ENCODE measurements at places on chromosomes 6 and 20.
A peak's percentile ranks its signal among the peaks of the same experiment; 100 is the strongest.

- no peak for DNase-seq
These were observed 2.5 kb downstream of the ZDHHC14 start for GRCh38 chr6:157383471-157383870.

GRCh38 chr6:33297406-33297955, 1.3 kb downstream of the RGL2 start:
- peak; percentile 91 for DNase-seq

GRCh38 chr6:7805850-7806214, 79.9 kb downstream of the BMP6 start:
- no peak for DNase-seq

DNA sequence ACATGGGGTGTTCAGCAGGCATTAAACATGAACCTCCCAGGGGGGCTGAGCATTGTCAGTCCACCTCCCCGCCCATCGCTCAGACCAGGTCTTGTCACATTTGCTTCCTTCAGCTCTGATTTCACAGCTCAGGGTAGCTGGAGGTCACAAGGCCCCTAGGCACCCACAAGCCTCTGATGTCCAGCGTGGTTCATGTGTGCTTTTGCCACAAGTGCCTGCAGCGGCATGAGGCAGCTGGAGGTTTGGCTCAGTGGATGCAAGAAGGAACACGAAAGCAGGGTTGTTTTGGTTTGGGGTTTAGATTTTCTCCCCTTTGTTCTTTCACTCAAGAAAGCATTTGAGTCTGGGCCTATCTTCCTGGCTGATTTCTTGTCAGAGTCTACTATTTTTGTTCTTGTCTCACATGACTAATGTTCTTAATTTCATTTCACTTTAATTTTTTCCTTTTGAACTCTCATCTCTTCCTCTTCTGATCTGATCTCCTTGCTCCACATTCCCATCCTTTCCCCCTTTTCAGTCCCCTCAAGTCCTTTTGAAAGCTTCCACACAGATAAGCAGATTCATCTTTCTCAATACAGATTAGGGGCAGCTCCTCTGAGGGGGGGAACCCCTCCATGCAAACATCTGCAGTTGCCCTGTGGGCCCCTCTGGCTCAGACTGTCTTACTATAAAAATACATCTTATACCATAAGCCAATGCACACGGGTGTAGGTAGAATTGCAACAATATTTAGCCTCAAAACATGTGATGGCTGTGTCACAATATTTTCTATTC, 68.1 kb upstream of the CEP85L start:
- DNase-seq, result no peak

DNA sequence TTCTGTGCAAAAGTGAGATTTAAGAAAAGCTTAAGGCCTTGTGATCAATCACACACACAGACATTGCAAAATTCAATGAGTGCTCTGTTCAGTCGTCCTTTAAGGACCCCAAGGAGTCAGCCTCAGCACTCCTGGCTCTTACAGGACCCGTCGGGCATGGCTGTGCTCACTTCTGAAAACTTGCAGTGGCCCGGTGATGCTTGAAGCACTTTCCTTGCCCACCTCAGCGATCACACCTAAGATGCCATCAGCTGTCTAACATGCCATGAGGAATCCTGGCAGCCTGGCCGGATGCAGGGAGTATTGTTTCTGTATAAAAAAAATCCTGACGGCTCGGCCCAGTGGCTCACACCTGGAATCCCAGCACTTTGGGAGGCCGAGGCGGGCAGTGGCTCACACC, 101.4 kb upstream of the LAMP5 start:
- DNase-seq, result no peak

GRCh38 chr6:166724576-166724975, 97.5 kb upstream of the RPS6KA2 start:
- no peak for DNase-seq

GRCh38 chr20:33162313-33162712, 5.6 kb upstream of the BPIFA2 start:
- no peak for DNase-seq

DNA sequence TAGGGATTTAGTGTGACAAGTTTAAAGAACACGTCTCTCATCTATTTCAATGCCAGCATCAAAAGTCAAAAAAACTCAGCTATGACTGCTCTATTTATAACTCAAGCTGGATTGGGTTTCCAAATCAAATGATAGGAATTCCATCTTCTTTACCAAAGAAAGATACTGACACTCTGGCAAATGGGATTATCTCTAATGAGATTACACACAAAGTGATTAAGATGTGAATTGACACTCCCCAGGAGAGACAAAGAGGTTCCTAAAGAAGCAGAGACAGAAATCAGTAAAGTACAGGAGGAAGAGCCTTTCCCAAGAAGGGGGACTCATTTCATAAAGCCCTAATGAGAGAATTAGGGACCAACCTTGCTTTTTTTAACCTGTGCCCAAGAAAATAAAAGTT, 92.1 kb downstream of the ID4 start:
- no peak for DNase-seq

- no peak for DNase-seq
These were observed 284.6 kb upstream of the PRND start for GRCh38 chr20:4437131-4437530.

DNA sequence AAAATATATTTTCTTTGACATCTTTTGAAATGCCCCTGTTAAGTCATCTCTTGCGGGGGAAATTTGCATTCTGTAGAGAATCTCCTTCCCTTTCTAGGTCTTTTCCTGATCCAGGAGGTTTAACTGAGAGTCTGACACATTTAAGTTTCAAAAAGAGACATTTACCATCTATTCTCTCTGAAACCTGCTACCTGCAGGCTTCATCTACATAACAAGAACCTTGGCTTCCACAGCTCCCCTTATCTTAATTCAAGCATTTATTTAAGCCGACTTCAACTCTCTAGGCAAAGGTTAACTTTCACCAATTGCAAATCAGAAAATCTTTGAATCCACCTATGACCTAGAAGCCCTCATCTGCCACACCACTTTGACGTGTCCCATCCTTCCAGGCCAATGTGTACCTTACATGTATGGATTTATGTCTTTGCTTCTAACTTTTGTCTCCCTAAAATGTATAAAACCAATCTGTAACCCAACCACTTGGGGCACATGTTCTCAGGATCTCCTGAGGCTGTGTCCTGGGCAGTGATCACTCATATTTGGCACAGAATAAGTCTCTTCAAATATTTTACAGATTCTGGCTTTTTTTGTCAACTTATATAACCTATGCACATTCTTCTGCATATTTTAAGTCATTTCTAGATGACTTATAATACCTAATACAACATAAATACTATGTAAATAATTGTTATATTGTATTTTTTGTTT, 666.7 kb downstream of the UTRN start:
- DNase-seq, result peak; percentile 46

DNA sequence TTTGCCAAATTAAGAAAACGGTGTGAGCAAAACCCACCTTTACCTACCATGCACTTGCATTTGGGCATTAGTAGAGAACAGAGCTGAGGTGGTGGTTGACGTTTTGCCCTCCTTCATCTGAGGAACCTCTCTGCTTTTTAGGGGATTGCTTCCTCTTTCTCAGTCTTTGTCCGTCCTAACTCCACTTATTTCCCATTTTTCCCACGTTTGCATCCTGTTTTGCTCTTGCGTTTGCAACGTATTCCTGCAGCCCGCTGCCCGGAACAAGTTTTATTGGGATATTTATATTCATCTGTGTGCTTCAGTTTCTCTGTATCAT, 374 bp upstream of the SERINC1 start:
- DNase-seq, result no peak

DNA sequence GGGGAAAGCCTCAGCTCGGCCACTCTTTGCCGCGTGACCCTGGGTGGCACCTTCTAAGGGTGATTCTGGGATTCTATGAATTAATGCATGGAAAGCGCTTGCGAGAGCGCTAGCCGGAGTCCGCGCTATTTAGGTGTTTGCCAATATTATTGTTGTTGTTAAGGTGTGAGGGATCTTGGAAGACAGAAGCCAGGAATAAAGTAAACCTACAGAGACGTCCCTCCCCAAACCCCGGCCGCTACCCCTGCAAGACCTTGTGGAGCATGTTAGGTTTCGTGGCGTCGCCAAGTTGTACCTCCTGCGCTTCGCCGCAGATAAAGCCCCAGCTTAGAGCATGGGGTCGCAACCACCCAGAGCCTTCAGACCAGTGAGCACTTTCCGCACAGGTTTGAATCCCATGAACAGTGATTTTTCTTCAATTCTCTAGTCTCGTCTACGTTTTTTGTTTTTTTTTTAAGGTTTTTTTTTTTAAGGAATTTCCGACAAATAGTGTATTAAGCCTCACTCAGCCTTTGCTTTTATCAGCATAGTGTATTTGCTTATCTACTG, 16.9 kb upstream of the ZSCAN9 start:
- no peak for DNase-seq

- DNase-seq, result no peak
These were observed 395.1 kb upstream of the CNR1 start for GRCh38 chr6:88561034-88561953.

GRCh38 chr6:87701344-87701675, 723 bp downstream of the AKIRIN2 start:
- peak; percentile 52 for DNase-seq

DNA sequence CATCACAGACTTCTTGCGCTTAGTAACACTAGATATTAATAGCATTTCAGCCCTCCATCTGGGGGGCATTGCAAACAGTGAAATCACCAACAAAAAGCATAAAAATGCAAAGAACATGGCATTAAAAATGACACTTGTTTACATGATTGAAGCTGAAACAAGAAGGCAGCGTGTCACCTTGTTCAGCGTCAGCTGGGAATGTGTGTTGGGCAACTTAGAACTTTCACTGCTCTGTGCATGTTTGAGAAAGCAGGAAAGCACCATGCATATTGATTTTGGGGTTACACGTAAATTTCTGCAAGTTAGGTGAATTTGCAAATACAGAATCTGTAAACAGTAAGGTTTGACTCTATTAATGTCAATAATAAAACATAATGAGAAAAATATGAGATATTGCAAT, 162.9 kb downstream of the SOX4 start:
- no peak for DNase-seq

- no peak for DNase-seq
These were observed 141.3 kb upstream of the MYLIP start for GRCh38 chr6:15987569-15987968.

GRCh38 chr6:145977881-145978280, 13.7 kb upstream of the SHPRH start:
- no peak for DNase-seq

DNA sequence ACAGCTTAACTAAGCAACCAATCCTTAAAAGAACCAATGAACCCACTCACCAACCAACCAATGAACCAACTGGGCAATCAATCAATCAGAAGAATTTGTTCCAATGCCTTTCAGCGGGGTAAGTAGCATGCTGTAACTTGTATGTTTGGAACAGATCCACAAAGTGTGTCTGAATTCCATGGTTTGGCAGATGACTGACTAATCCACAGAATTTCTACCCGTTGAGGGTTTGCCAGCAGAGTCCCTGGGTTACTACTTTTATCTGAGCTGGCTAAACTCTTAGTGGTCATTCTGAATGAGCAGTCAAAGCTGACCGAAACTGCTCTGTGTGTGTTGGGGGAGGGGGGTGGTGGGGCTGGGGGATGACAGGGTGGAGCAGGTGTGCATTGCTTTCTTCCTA, 125.0 kb upstream of the JAG1 start:
- no peak for DNase-seq

DNA sequence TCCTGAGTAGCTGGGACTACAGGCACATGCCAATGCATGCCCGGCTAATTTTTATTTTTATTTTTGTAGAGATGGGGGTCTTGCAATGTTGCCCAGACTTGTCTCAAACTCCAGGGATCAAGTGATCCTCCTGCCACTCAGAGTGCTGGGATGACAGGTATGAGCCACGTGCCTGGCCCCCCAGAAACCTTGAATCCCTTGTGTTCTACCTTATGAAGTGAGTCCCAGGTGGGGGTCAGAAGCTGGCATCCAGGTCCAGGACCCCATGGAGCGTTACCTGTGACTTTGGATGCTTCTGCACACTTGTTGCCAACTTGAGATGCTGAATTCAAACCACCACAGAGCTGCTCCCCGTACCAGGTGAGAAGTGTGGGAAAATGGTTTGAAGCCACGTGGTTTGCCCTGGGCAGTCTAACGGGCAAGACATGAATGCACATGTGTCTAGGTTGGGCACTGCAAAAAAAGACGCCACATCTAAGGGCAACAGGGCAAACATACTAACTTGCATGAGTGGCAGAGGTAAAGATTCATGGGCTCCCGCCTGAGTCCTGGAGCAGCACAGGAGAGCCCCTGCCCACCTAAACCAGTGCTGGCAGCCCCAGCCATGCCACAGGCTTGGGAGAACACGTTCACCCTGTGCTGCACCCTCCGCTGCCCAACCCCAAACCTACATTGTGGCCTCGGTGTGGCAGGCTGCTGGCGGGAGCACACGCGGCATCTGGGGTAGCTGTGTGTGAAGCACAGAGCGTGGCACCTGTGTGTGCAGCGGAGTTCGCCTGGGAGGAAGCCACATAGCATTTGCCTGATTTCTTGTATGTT, 101.2 kb downstream of the JPH2 start:
- DNase-seq, result no peak

DNA sequence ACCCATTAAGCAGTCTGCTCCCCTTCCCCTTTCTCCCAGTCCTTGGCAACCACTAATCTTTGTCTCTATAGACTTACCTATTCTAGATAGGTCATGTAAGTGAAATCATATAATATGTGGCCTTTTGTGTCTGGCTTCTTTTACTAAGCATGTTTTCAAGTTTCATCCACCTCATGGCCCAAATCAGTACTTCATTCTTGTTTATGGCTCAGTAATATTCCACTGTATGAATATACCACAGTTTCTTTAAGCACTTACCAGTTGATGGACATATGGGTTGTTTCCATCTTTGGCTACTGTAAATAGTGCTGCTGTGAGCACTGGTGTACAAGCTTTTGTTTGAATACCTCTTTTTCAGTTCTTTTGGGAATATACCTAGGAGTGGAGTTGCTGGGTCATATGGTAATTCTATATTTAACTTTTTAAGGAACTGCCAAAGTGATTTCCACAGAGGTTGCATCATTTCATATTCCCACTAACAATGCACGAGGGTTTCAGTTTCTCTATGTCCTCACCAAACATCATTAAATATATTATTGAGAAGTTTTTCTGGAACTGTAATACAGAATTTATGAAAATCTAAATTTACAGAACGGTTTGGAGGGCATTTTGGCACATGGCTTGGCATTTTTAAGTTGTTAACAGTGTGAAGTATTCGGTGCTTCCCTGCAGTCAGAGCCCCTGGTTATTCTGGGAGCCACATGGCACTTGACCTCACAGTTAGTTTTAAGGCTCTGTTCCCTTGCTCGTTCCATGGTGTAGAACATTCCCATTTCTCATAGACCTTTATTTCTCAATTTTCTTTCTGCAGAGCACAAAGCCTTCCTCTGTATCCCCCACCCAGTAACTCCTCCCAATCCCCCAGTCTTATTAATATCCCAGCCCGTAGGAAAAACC, 27.0 kb upstream of the DTNBP1 start:
- no peak for DNase-seq

GRCh38 chr6:138088326-138088762, 18.9 kb downstream of the PERP start:
- no peak for DNase-seq

Data from H1 (cell line).